ENCODE measurements at places on chromosomes 5 and 9.

- no peak for DNase-seq
Measured at GRCh38 chr9:16206518-16206917, 653.7 kb downstream of the CCDC171 start.

DNA sequence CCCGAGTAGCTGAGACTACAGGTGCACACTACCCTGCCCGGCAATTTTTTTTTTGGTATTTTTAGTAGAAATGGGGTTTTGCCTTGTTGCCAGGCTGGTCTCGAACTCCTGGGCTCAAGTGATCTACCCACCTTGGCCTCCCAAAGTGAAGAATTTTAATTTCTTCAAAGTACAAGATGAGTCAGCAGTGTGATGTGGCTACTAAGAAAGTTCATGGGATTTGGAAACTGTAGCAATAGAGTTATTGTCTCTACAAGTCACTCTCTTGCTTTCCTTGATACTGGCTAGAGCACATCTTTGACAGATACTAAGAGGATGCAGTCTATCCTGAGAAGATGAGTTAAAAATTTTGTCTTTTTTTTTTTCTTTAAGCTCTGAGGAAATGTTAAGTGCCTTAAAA is 1.6 kb downstream of the CREB3 start:
- no peak for DNase-seq

- DNase-seq = no peak
Measured at GRCh38 chr9:113181165-113181564, 30.4 kb downstream of the SLC31A2 start.

DNA sequence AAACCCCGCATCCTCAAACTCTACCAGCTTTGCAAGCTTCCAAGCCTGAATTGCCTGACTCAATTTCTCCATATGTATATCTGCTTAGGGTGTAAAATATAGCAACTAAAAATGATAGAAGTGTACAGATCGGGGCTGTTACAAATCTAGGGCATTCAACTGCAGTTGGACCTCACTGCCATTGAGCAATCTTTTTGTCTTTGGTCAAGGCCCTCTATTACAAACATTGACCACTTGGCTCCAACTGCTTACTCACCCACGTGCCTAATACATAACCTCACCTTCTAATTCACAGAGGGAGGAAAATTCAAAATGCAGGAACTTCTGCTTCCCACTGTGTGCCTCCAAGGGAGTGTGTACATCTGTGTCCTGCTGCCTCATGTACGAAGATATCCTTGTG is 10.0 kb downstream of the LRRC70 start:
- DNase-seq = no peak

- no peak for DNase-seq
Measured at GRCh38 chr9:1208157-1208556, 158.0 kb downstream of the DMRT2 start.

DNA sequence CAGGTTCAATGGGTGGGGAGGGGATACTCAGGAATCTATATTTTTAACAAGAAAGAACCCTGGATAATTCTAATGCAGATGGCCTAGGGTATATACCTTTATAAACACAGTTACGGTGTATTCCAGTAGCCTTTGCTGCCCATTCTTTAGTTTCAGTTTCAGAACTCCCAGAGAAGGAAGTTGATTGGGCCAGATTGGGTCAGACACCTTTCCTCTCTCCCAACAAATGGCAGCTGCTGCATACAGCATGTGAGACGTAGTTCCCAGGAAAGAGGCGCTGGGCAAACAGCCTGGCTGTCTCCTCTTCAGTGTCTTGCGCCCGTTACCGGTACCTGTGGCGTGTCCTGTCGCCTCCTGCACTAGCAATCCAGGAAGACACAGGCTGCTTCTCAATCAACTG is 20.4 kb downstream of the ACO1 start:
- DNase-seq = no peak

- DNase-seq = no peak
Measured at GRCh38 chr9:98062161-98062560, 5.6 kb downstream of the NANS start.

DNA sequence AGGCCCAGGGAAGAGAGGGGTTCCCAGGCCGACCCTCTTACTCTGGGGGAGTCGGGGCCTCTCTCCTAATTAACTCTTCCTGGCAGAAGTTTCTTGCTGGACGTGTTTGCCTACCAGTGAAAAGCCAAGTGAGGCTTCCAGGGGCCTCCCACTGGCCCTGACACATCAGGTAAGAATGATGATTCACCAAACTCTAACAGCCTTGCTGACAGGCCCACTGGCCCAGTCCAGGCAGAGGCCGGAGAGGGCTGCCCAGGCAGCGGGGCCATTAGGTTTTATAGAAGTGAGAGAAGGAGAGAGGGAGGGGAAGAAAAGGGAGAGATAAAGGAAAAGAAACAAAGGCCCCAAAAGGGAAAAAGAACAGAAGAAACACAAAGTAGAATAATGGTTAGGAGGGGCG is 50.8 kb upstream of the FOXE1 start:
- DNase-seq = no peak

DNA sequence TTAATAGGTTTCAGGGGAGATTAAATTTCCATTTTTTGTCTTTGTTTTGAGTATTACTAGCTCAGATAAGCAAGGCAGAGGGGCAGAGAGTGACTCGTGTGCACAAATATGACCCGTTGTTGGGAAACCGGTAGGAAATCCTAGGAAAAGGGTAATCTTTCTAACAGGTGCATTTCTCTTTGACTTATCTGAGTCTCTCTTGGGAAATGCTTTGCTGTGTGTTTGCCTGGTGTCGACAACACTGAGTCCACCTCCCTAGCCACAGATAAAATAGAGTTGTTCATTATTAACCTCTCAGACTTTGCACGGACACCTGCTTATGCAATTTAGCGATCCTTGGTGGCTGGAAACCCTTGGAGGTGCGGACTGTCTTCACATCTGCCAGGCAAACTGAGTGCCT is 164.2 kb downstream of the FGF1 start:
- DNase-seq = no peak

- DNase-seq = no peak
Measured at GRCh38 chr9:4299005-4299795, 668 bp downstream of the GLIS3 start.

DNA sequence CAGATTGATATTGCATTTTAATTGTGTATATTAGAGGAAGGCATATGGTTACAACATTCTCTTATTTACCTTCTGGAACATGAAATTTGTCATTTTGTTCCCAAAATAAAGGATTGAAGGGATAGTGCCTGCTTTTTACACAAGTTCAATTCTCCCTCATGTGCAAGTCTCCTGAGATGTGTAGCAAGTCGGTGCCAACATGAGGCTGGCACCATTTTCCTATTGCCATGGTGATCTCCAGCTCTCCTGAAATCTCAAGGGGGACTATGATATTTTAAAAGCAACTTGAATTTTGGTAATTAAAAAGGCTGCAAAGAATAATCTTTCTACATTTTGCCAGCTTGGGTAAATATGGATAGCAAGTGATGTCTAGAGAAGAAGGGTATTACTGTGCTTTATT is 693.3 kb upstream of the WWC1 start:
- DNase-seq = no peak

DNA sequence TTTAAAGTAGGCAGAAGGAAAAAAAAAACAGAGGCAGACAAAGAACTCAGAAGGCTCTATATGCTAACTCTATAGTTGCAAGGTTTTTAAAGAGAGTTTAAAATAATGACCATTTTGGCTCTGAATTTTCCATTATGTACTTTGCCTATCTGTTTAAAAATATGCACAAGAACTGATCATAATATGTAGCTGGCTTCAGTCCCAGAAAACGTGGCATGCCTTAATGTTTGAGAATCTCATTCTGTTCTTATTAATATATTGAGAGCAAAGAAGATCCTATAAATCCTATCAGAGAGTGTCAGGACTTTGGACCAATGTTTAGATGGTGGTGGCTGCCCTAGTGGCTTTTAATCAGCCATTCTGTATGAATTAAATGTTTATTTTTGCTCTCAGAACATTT is 121.5 kb downstream of the JMY start:
- no peak for DNase-seq

DNA sequence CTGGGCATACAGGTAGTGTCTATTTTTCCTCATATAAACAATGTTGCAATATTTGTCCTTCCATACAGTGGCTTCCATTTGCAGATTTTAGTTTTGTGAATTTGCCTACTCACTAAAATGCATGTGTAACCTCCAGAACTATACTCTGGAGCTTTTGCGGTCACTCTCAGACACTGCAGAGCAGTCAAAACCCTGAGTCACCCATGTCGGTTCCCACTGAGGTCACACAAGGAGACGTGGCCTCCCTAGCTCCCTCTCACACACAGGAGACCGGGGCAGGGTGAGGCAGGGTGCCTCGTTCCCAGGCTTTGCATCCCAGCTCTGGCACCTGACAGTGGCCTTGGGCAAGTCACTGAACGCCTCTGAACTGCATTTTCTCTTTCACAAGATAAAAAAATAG is 55.5 kb upstream of the ZNF354A start:
- no peak for DNase-seq

DNA sequence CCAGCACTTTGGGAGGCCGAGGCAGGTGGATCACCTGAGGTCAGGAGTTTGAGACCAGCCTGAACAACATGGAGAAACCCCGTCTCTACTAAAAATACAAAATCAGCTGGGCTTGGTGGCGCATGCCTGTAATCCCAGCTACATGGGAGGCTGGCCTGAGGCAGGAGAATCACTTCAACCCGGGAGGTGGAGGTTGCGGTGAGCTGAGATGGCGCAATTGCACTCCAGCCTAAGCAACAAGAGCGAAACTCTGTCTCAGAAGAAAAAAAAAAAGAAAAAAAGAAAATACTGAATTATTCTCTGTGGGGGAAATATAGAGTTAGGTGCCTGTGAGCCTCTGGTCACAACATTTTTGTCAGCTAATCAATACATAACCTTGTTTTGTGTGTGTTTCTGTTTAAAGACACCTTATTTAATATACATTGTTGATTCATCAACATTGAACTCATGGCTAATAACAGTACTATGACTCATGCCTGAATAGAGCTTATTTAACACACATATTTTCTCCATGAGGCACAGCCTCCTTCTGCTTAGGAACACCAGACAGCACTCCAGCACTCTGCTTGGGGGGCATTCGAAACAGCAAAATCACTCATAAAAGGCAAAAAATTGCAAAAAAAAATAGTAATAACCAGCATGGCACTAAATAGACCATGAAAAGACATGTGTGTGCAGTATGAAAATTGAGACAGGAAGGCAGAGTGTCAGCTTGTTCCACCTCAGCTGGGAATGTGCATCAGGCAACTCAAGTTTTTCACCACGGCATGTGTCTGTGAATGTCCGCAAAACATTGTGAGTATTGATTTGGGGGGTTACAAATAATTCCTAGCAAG is at the start of gene IL31RA:
Gene IL31RA (plus strand): TSS at position 519 of the 836 bp plus-strand sequence. CDS start 214 bp downstream, at position 733.
- no peak for DNase-seq

GRCh38 chr9:82588301-82589180 is 474.4 kb downstream of the RASEF start:
- DNase-seq = no peak

DNA sequence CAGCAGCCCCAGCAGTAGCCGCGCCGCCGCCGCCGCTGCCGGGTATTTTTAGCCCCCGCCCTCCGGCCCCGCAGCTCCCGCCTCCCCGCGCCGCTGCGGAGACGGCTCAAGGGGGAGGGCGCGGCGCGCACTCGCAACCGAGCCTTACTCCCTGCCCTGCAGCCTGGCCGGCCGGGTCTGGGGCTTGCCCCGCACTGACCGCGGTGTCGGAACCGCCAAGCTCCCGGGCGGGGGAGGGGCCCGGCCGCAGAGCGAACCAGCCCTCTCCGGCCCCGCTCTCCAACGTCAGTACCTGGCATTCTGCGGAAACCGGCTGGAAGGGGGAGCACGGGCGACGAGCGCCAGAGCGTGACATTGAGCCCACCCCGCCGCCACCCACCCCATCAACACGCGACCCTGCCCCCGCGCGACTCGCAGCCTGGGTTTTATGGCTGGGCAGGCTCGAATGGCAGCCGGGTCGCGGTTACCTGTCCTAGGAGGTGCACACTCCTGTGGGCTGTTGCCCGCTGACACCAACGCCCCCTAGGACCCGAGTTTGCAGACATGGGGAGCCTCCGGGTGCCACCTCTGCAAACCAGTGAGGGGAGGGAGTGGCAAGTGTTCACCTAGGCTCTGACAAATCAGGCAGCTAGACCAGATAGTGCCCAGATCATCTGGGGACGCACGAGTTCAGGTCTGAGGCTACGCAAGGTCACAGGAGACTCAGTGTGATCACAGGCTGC is at the start of gene ACSL6:
Gene ACSL6 (minus strand): TSS at position 37 of the 722 bp plus-strand sequence. CDS start 105 bp downstream, outside the sequence.
- DNase-seq = no peak

GRCh38 chr9:2208991-2209390 is 193.8 kb downstream of the SMARCA2 start:
- DNase-seq = no peak

GRCh38 chr5:170450061-170450669 is 53.7 kb upstream of the KCNIP1 start:
- no peak for DNase-seq

DNA sequence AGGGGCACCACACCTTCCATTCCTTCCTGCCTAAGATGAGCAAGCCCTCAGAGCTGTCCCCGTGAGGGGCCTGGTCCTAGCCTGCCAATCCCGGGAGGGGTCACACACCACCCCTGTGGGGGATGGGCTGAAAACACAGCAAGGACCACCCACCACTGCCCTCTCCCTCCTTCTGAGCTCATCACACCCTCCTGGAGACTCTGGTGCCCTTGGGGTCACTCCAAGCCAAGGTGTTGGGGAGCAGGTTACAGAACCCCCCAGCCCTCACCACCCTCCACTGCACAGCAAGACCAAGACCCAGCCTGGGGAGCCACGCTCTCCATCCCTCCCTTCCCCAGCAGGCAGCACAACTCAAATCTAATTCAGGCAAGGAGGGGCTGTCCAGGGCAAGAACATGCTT is 60.5 kb upstream of the PPP1R26 start:
- DNase-seq = no peak

DNA sequence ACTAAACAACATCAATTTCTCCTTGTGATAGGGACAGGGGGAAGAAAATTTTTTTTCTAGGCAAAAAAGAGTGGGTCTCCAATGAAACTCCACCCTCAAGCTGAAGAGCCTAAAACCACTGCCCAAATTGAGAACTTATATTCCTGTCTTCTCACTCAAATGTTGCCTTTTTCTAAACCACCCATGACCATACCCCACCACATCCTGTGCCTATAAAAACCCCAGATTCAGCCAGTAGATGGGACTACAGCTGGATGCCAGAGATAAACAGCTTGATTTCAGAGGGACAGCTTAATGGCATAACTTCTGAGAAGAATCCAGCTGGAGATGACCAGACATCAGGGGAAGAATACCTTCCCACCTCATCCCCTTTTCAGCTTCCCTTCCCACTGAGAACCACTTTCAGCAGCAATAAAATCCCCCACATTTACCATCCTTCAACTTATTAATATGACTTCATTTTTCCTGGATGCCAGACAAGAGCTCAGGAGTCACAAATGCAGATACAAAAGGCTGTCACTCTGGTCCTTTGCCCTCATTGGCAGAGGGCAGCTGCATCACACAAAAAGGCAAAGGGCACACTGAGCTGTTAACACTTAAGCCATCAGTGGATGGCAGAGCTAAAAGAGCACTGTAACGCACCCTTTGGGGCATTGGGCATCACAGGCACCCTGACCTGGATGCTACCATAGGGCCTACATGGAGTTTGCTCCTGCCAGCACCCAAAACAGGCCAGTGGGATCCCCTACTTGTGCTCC is 972.5 kb upstream of the CTNND2 start:
- no peak for DNase-seq

- no peak for DNase-seq
Measured at GRCh38 chr5:6505783-6506557, 57.3 kb downstream of the UBE2QL1 start.

- DNase-seq = no peak
Measured at GRCh38 chr5:37833990-37834389, 5.9 kb downstream of the GDNF start.

Measured in NCI-H187 treated with DMSO at 0.1 percent for 48 hours (cell line).